T47D (cell line): ENCODE measurements at places on chromosomes 2 and 18.

GRCh38 chr2:217329023-217329431 lies 469.2 kb upstream of the TNP1 start:
- DNase-seq: no peak

GRCh38 chr2:40244675-40245074 lies 207.2 kb downstream of the SLC8A1 start:
- peak; percentile 22 for DNase-seq

DNA sequence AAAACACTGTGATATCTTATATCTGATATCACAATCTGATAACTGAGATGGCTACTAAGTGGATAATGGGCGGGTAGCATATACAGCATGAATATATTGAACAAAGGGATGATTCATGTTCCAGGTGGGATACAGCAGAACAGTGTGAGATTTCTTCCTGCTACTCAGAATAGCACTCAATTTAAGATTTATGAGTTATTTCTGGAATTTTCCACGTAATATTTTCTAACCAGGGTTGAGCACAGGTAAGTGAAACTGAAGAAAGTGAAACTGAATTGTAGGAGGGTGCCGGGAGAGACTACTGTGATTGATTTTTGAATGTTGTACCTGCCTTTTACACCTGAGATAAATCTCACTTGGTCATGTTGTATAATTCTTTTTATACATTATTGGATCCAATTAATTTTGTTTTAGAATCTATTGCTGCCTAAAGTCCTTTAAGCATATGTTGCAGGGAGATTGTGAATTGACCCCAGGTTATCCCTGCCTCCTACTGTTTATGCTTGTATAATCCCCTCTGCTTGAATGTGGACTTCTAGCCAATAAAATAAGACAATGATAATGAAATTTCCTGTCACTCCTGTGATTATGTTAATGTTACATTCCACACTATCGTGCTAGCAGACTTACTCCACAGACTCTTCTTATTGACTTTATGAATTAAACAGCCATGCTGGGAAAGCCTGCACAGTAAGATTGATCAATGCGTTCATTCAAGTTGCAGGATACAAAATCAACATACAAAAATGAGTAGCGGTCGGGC lies 67.6 kb upstream of the RBBP8 start:
- DNase-seq: no peak

GRCh38 chr2:88016960-88017779 lies 823 bp upstream of the RNU2-63P start:
- peak; percentile 75 for DNase-seq

- no peak for DNase-seq
Observed at GRCh38 chr2:9115229-9115628, 91.4 kb upstream of the ASAP2 start.

DNA sequence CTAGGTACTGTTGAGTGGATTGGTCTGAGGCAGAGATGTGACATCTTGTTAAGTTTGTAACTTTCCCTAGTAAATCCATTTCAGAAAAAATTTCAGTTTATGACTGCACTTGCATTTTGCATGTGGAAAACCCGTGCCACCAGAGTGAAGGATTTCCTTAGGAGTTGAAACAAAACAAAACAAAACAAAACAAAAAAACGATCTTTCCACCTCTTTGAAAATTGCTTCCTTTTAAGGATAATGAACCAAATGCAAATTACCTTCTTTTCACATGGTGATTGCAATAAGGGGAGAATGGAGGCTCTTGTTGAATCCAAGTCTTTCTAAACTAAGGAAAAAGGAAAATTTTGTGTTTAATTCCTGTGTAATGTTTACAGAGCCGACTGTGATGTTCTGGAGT lies 43.2 kb downstream of the PHLPP1 start:
- DNase-seq: no peak

DNA sequence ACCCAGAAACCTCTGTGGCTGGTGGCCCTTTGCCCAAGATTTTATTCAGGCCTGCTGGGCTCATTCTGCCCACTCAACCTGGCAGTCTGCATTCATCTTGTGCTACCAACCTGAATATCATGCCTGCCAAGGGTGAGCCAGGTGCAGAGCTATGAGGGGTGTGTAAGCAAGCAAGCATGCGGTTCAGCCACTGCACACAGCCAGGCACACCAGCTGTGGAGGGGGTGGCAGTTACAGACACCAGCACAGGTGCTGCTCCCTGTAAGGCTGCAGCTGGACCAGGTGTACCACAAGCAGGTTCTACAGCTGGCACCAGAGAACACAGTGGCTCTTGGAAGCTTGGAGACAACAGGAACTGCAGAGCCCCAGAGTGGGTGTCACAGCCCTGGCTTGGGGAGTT lies 633.2 kb downstream of the FBXO15 start:
- no peak for DNase-seq

DNA sequence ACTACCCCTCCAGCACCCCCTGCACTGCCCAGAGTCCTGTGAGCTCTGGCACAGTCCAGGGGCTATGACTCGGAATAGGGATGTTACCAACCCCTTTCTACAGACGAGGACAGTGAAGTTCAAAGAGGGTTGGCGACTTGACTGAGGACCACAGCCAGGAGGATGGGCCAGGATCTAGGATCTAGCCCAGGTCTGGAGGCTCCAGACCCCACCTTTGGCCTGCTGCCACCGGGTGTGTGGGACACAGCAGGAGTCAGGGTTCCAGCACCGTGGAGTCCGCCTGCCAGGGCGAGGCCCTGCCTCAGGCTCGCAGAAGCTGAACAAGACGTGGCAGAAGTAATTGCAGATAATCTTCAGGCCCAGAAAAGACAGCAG lies 37.9 kb upstream of the GPC1 start:
- DNase-seq: no peak

DNA sequence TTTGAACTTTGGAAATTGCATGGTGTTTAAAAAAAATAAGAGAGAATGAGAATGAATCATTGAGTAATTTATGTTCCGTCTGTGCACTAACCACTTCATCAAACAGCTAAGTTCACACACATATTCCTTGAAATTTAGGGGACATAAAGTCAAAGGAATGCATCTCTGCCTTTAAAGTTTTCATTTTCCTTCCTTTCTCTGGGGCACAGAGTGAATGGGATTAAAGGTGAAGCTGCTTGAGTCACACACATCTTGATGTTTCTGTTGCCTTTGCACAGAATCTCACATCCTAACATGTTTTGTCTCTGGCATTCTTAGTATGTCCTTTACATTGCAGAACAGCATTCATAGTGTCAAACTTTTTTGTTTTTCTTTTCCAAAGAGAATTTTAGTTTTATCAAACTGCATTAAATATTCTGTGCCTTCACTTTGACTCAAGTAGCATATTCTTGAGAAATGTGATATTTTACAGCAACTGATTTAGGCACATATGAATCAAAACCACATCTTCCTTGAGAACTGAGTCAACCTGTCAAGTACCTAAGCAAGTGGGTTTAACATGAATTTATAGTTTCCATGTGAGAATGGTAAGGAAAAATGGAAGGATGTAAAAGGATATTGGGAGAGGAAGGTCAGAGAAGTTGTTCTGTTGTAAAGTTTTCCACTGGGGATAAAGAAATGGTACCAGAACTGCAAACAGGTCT lies 169.1 kb upstream of the THUMPD2 start:
- no peak for DNase-seq

DNA sequence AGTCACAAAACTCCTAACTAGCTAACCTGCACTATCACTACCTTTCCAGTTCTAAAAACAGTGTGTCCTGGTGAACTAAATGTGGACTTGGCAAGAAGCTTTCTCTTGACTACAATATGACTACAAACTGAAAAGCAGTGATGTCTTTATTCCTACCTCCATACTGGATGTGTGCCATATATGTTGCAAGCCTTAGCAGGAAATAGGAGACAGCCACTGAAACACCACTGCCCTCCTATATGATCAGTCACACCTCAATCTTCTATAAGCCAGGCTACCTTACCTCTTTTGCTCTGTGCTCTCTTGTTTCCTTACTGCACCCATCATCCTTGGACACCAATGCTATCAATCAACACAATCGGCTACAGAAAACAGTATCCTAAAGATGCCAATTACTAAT lies 34.1 kb downstream of the SS18 start:
- DNase-seq: no peak

- peak; percentile 14 for DNase-seq
Observed at GRCh38 chr2:19899985-19900930, 1.5 kb downstream of the TTC32 start.

DNA sequence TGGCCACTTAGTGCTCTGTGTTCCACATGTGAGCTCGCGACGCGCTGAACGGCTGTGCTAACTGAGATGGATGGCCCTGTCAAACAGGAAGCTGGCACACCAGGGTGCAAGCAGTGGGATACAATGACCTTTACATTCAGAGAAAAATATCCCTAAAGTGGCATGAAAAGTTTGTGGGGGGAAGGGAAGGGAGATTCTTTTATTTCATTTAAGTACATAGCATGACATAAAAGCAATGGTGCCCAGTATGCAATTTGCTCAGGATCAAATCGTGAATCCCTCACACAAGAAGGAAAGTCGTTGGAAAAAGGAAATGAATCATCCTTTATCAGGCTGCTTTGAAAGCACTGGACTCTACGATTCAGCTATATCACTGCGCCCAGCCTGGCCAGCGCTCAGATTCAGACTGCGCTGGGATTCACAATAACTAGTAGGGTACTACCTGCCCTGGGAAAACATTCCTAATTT lies 26.0 kb downstream of the SATB2 start:
- no peak for DNase-seq

DNA sequence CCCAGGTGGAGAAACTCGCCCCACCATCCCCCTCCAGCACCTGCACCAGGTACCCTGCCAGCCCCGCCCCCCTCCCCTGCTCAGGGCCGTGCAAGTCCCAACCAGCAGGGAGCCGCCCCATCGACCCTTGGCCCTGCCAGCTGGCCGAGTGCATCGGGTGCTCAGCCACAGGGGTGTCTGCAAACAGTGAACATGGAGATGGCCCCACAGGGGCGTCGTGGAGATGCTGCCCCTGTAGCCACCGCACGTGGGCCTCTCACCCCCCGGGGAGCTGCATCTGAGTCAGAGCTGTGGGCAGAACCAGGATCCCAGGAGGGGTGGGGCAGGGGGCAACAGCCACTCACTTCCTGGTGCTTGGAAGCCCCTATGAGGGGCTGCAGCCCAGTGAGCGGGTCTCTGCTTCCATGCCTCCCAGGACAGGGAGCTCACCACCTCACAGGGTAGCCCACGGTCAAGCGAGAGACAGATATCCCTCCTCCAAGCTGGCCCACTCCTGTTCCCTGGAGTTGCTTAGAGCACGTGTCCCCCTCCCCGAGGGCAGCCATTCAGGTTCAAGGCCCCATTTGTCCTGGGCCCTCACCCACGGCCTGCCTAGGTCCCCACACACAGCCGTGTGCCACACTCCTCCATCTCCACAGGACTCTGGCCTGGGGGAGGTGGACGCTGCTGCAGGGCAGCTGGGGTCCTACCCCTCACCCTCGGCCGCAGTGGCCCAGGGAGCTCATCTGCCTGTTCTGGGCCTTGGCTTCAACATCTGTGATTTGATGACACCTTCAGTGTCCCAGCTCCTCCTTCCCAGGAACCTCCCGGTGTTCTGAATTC lies 1.1 kb upstream of the MAB21L4 start:
- DNase-seq: peak; percentile 54

- no peak for DNase-seq
Observed at GRCh38 chr2:130252880-130253645, 54.8 kb upstream of the TUBA3E start.
